ENCODE measurements at places on chromosomes 6 and 20. TPM values are rescaled to one million over a fixed set of nuclear protein-coding genes. Genes with fewer than 3 reads are reported as not detected.

DNA sequence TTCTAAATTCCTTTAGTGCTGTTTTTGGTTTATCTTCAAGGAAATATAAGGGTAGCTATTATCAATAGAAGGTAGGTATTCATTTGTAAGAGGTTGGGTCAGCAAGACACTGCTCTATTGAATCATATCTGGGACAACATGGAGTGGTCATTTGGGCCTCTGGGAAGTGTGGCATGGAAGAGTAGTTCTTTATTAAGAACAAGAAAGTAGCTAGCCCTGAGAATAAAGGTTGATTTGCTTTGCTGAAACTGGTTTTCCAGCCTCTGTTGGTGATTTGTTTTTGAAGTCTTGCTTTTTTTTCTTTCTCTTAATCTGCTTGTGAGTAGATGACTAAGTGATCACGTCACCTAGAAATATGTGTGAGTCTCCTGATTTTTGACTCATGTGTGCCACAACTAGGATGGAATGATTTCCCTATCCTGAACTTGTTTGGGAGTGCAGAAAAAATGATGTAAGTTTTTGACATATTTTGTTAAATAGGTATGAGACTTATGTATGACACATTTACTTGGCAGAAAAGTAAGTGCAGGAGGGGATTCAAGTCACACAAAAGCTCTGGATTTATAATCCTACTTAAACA is 381.8 kb downstream of the CENPW start:
- DNase-seq = no peak

The APOBEC2 gene
- 246 TPM for total RNA-seq

DNA sequence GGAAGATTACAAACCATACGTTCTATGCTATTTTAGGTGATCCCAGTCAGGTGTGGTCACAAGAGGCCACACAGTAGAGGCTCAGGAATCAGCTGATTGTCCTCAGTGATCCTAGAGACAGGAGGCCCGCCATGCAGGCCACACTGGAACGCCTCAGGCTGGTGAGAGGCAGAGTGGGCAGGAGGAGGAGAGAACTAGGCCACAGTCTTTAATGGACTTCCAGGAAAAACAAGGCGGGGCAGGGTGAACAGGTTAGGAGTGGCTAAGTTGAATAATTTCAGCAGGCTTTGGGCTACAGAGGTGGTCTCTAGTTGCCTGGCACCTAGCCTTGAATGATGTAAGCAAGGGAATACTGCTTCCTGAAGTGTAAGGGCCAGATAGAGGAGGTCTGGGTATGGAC is 101.2 kb downstream of the GMDS start:
- no peak for DNase-seq

The FKBP1C gene
- total RNA-seq = 0.68 TPM

DNA sequence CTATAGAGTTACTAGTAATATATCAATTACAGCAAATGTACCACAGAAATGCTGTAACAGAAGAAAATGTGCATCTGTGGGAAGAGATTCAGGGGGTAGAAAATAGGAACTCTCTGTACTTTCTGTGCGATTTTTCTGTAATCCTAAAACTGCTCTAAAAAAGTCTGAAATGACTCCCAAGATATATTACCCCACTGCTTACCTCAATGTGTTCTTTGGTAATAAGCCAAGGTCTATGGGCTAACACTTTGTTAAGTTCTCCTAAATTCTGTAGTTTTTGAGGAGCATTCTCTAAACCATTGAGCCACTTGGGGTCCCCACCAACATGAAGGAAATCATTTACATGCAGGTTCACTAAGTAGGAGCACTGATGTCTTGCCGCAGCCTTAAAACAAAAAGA is 94.4 kb downstream of the SESN1 start:
- DNase-seq = no peak

GRCh38 chr6:32177183-32177787 is 920 bp upstream of the RNF5 start:
- DNase-seq = no peak

DNA sequence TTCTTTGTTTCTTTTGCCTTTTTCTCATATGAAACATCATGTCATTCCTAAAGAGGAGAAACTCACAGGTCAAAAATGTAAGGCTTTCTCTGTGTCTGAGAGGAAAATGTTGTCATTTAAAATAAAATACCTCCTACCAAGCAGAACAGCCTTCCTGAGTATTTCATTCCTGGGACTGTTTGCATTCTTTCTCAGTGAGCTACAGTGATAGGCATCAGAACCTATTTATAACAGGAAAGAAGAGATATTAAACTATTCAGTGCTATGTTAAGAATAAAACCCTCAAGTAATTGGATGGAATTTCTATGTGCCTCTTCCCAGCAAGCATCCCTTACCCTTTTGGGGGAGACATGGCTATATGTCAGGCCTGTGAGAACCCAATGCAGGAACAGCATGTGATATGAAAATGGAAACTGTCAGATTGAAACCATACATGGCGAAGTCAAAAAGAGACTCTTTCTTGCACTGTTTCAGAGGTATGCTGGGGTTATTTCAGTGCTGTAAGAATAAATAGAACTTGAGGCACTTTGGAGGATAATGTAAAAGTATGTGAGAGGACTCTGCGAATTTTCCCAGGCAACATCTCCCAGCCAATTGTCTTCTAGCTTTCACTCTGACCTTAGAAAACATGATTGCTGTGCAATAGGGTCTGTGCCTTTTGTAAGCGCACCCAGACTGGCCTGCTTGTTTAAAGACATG is 133.8 kb upstream of the CCN2 start:
- no peak for DNase-seq

The TNFRSF6B gene
- total RNA-seq = 1.0 TPM

DNA sequence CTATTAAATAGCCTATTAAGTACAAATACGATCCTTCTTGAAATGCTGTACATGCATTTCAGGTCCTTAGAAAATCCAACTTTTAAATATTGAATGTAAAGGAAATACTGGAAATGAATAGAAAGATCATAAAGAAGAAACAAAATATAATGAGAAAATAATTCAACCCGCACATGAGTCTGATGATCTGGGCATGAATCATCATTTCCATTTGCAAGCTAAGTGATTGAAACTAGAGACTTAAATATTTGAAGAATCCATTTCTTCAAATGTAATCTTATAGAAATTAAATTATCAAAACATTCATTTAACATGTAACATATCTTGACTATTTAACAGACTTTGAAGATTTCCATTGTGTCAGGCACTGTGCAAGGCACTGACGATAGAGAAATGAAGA is 977.0 kb downstream of the TFAP2A start:
- no peak for DNase-seq

The ZSCAN12 gene
- total RNA-seq = 2.4 TPM

DNA sequence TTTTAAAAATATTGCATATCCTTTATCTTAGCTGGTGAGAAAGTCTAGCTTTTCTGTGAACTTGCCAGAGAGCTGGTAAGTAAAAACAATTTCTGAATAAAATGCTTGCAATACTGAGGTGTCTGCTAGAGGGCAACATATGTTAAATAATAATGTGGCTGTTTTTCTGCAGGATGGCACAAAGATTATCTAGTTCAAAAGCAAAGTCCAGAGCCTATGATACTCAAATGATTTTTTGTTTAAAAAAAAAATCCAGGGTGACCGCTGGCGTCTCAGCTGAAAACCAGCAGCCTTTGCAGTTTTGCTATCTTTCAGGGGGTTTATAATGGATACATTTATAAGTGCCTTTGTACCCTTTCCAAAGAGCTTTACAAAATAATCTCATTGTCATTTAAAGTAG is 194.9 kb downstream of the PHACTR1 start:
- DNase-seq = no peak

- peak; percentile 21 for DNase-seq
Measured at GRCh38 chr20:64144144-64144912, 19.9 kb upstream of the MYT1 start.

DNA sequence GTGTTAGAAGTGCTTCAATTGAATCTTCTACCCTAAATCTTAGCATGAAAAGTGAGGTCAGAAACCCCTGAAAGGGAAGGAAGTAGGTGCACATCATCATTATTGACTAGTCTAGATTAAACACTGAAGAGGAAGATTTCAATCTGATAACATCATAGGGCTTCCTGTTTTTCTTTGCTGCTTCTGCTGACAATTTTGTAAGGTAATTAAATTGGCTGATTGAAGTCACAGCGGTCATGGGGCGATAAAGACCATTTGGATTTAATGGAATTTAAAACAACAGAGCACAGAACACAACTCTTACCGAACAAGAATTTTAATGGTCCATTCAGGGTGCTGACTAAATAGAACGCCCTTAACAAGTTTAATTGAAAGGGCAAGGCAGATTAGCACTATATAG is 11.3 kb downstream of the GRIK2 start:
- DNase-seq = no peak

DNA sequence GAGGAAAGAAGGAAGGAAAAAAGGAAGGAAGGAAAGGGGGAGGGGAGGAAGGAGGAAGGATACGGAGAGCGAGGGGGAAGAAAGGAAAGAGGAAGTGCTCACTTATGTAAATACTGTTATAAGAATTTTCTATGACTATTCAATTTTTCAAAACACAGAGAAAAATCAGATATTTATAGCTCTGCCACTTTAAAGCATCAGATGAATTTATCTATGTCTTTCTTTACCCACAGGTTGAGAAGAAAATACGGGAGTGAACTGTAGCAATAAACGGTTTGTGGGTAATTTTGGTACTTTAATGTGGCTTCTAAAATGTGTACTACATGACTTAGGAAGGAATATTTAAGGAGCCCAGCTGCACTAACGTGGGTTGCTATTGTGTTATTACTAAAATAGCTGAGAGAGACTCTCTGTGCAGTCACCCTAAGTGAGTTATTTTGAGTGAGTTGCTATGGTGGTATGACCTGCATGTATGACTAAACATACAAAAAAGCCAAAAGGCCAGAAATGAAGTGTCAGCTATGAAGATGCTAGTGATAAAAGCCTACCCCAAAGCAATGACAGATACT is 225.5 kb downstream of the SOD2 start:
- DNase-seq = no peak

The RHAG gene
- 0.76 TPM for total RNA-seq

The SYCP2 gene
- total RNA-seq = 1.4 TPM

DNA sequence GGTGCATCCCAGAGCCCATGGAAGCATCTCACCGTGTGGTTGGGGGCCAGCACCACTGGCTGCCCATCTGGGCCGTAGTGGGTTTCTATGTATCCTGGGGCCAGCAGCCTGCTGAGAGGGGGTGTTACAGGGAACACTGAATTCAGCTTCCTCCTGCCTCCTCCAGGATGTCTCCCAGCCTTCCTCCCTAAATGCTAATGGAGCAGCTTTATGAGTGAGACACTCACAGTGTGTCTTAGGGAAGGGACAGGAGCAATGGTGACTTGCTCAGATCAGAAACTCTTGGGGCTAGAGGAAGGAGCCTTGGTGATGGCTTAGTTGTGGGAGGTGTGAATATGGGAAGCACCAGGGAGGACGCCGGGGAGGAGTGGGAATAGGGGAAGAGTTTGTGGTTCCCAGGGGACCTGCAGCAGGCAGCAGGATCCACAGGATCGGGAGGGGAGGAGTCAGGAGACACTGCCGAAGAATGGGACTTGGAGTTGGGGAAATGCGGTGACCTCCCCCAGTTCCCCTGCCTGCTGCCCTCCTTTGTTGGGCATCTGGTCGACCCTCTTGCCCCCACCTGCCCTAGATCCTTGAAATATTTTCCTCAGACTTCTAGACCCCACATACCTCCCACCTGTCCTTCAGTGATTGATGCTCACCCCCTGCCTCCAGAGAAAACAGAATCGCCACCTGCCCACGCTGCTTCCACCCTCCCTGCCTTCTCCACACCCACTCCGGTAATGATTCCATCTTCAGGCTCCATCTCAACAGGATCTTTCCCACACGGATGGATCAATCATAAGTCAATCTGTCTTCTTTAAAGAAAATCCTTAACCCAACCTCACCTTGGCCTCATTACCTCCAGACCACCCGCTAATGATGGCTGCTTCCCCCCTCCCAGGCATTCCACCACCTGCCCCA is 6.6 kb downstream of the ADAM33 start:
- peak; percentile 32 for DNase-seq

The SLC25A27 gene
- total RNA-seq = 11.1 TPM

- no peak for DNase-seq
Measured at GRCh38 chr20:57671072-57671391, 38.8 kb downstream of the PMEPA1 start.

GRCh38 chr6:151901009-151901411 is 93.5 kb downstream of the ESR1 start:
- no peak for DNase-seq

- DNase-seq = no peak
Measured at GRCh38 chr20:18466574-18466893, 296 bp downstream of the DZANK1 start.

The CCDC170 gene
- 0.38 TPM for total RNA-seq

- no peak for DNase-seq
Measured at GRCh38 chr6:56794421-56794820, 151.7 kb upstream of the DST start.

The MCM9 gene
- total RNA-seq = 4.5 TPM

GRCh38 chr6:28875191-28875747 is 48.5 kb downstream of the TRIM27 start:
- no peak for DNase-seq
